Stimulated activated naive B cell treated with anti-CD40 and anti-IgM and Interleukin-4, amounts not matched to agents 10 μg/mL and 1 μg/mL and 100 μg/mL, for 72 hours (primary cell): ENCODE measurements at places on chromosomes 7 and 10.

DNA sequence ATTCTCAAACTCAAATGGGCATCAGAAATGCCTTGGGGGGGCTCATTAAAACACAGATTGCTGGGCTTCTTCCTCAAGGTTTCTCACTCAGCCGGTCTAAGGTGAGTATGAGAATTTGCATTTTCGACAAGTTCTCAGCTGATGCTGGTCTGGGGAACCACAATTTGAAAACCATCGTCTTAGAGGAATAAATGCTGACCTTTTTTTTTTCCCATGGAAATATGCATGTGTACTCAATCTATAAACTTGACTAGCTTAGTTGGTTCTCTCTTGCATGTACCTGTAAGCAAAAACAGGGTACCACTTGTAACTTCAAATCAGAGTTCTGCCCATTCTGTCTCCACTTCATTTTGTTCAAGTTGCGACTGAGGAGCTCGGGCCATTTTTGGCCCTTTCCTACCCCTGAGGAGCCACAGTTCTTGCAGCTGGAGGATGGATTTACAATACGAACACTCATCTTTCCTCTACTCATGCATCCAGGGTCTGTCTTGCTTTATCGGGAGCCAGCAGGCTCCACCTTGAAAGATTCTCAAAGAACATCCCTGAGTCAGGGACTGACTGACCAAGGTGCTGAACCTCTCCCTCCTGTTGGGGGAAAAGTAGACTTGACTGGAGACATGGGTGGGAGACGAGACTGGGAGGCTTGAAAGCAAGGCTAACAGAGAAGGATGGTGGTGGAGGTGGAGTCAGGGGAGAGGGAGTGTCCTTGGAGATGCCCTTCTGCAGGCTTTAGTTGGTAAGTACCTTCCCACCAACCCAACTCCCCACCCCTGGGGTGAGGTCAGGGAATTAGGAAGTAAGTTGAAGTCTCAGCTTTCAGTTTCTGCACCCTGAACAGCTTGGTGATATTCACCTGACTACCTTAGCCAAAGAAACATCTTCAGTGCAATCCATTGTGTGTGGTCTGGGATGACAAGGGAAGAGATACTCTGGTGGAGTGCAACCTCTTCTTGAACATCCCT lies 3.7 kb upstream of the MAPK8 start:
- no peak for DNase-seq

DNA sequence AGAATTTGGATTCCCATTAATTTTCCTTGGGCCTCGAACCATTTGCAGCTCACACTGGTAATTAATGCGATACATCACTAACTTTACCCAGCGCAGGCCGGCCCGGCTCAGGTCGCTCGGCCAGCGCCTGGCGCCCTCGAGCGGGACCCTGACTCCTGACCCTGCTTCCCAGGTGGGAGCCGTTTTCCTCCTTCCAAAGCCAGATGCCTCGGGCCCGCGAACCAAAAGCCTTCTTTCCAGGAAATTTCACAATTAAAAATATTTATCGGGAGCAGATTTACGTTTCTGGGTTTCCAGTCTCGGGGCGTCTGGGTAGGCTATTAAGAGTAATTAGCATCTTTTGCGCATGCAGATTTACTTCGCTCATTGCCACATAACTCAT lies 12.2 kb downstream of the LBX1 start:
- no peak for DNase-seq

GRCh38 chr7:44534501-44534900 lies 6.6 kb downstream of the NPC1L1 start:
- peak; percentile 31 for DNase-seq

GRCh38 chr10:6674291-6674690 lies 94.2 kb upstream of the PRKCQ start:
- DNase-seq = no peak

GRCh38 chr10:59879363-59879913 lies 26.9 kb downstream of the CCDC6 start:
- no peak for DNase-seq

DNA sequence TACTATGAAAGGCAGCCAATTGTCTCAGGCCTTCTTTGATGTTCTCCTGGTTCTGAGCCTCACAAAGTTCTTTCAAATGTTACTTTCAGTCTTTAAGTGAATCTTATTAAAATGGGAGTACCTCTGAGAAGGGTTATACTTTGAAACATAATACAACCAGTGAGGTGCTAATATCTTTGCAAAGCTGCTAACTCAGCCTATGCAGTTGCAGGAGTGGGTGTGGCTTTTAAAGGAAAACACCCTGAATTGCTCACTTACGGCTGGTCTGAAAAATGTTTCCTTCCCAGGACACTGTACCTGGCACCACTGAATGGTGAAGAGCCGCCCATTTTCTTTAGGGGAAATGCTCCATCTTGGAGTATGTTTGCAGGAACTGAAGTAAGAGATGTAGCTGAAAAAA lies 130.9 kb downstream of the CHN2 start:
- no peak for DNase-seq

GRCh38 chr10:17785276-17785930 lies 23.7 kb upstream of the MRC1 start:
- no peak for DNase-seq

GRCh38 chr10:71835671-71836595 lies 15.1 kb downstream of the PSAP start:
- DNase-seq = peak; percentile 93

DNA sequence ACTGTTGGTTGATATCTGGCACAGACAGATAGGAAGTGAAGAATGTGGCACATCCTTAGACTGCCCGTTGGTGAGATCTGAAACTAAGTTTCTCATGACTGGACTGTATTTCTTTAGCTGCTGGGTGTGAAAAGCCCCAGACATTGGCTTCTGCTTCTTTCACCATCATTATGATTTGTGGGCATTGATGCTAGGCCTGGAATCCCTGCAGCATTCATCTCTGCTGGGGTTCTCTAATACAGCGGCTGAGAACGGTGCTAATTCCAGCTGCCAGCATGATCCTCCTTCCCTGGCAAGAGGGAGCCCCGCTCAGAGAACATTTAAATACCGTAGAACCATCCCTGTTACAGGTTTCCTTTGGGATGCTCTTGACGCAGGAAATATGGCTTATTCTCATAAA lies 26.2 kb downstream of the RBM20 start:
- no peak for DNase-seq

DNA sequence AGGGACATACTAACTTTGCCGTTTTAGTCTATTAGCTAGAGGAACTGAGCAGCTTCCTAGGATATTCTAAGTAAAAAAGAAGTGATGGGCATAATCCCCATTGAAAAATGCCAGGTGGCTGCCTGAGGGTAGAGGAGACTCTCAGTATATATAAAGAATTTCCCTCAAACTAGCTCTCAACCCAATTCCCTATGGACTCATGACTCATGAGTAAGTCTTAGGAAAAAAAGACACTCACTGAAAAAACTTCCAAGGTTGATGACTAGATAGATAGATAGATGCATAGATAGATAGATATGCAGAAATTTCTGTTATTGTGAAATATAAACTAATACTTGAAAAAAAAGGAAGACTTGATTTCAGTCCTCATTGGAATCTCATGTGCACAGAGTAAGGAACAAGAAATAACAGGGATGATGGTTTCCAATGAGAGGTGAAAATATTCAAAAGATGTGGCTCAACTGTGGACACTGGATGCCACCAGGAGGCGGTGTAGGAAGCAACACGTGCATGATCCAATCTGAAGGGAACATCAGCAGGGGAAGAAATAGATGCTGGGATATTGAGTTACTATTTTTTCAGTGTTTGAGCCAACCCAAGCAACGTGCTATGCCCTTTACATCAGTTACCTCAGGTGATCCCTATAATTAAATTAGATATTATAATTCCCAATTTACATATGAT lies 711.0 kb upstream of the LRRTM3 start:
- no peak for DNase-seq

DNA sequence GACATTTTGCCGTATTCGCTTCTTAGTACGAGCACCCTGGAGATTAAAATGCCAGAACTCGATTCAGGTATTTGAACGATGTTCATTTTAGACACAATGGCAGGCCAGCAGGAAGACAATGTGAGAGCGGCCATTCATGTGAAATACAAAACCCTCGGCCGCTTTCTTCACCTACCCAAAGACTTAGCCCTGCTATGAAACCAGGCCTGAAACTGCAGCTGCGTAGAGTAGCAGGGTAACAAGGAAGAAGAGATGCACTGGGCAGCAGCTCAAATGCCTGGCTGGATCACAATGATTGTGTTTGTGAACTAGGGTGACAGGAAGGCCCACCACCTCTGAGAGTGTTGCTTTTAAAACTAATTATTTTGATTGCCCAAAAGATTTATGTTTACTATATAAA lies 234.8 kb downstream of the TRIL start:
- DNase-seq = no peak

- no peak for DNase-seq
Measured at GRCh38 chr10:107144490-107144889, 20.0 kb downstream of the SORCS1 start.

GRCh38 chr7:37142958-37143357 lies 305.7 kb downstream of the ELMO1 start:
- DNase-seq = no peak
